ENCODE measurements at places on chromosomes 7 and 10.
A peak's percentile ranks its signal among the peaks of the same experiment; 100 is the strongest.

GRCh38 chr7:37193087-37193774, 255.4 kb downstream of the ELMO1 start:
- DNase-seq, result no peak

DNA sequence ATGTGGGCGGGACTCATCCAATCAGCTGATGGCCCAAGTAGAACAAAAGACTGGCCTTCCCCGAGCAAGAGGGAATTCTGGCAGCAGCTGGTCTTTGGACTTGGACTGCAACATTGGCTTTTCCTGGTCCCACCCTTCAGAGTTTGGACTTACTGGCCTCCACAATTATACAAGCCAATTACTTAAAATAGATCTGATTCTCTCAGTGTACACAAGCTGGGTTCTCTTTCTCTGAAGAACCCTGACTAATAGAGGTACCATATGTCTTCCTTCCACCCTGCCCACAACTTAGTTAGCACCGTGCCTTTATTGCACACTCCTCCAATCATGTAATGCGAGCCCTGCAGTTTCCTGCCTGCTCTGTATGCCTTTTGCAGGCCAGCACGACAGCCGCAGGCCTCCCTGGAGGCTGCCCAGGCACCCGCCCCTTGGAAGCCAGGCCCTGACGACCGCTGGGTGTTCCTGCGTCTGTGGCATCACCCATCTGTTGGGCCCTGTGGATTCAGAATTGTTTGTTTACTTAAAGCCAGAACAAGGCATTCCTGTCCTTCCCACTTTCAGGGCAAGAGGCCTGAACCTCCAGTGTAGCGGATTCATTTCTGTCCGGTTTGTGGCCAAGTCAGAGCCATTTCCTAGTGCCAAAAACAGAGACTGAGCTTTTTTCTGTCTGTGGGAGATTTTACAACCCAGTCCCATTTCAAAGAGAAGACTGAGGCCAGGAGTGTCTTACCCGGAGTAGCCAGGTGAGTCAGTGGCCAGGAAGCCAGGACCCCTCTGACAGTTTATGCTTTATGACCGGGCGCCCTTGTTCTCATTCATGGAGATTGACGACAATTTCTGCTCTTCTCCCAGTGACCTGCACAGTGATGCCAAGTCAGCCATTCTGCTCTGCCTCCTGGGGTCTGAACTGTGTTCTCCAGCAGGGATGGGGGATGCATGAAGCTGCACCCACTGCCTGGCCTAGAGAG, 968 bp upstream of the INMT start:
- no peak for DNase-seq

DNA sequence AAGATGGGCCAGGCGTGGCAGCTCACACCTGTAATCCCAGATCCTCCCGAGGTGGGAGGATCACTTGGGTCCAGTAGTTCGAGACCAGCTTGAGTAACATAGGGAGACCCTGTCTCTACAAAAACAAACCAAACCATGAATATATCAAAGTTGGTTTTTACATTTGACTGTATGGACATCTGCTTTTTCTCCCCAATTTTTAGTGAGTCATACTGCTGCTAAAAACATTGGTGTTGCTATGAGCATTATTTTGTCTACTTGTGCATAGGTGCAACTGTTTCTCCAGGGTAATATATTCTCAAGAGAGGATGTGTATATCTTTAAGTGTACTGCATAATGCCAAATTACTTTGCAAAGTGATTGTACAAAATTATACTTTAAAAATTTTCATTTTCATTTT, 769 bp upstream of the TMEM248 start:
- no peak for DNase-seq

DNA sequence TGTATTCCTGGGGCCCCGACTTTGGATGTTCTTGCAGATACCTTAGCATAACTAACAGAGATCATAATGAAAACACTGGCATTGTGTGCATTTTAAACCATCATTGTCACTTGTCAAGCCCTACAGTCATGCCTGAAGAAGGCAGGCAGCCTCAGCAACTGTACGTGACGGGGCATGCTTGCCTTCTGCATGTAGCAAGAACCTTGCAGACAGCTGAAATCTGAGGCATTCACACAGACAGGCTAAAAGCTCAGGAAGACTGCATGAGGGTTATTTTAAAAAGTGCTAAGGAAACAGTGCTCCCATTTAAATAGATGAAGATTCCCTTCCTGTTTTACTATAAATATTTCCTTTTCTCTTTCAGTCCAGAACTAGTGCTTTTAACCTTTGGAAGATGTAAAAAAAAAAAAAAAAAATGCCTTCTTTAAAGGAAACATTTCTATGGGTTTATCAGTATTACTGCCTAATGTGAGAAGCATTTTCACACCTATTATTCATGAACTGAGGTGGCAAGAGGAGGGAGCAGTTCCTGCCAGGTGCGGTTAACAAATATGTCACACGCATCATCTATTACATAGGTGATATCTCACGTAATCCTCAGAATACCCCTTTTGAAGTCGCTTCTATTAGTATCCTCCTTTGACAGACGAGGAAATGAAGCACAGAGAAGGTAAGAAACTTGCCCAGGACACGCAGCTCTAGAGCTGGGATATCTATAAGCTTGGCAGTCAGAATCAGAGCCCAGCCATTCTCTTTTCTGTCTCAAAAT, 88.1 kb downstream of the PRKCQ start:
- DNase-seq, result peak; percentile 0

DNA sequence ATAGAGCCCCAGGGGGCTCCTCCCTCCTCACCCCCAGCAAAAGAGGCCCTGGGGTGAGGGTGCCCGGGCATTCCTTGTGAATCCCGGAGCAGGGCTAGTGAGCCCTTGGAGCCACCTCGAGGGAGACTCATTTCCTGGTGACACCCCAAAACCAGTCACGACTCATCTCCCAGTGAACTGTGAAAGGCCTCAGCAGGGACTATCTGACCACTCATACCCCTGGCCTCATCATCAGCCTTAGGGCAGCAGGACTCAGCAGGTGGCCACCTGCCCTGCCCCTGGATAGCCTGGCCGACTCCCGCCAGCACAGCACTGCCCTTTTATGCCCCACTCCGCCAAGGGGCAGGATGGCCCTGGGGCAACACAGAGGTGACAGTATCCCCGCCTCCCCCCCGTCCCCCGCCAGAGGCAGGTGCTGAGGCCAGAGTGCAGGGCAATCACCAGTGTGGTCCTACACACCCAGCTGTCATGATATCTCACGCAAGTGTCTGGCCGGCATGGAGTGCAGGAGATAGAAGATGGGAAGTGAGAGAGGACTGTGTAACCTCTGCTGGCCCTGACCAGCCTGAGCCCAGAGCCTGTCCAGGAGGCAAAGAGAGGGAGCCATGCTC, 3.2 kb downstream of the SNCG start:
- no peak for DNase-seq

Measured in cerebellar nuclear complex (tissue), 1 donor.